H9 (cell line): ENCODE measurements at places on chromosomes 16 and 17.
A peak's percentile ranks its signal among the peaks of the same experiment; 100 is the strongest.

GRCh38 chr16:643050-643368 lies 1.4 kb downstream of the MCRIP2 start:
- DNase-seq, result no peak

- DNase-seq, result peak; percentile 42
These were observed 6.0 kb downstream of the FHOD1 start for GRCh38 chr16:67241008-67241900.

DNA sequence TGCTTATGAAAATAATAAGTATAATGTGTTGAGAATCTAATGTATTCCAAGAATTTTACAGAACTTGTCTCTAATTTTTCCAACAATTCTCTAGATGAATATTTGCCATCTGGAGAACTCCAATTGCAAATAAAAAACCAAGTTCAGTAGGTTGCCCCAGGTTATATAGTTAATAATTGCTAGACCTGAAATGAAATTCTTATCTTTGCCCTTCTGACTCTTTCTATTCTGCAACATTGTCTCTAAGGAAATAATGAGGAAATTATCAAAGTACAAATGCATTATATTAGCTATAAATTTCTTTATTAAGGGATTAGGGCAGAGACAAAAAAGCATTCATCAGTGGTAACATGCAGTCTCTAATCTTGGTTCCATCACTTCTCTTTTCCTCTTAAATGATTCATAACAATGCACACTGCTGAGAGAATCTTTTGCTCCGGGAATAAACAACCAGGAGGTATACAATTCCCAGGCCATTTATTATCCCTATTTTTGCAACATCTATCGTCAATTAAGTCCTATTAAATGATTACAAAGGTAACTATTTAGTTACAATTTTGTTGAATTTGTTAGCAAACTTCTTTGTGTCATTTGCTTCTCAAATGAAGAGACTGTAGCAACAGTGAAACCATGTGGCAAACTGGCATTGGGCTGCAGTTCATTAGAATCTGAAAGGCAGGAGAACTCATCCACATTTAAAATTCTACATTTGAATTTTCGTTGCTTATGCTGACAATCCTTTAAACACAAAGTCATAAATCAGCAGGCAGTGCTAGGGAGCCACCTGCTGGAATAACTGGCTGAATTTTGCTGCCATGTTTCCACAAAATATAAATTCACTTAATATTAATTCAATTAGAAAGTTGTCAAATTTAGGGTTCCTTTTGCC lies 349.6 kb downstream of the KIF2B start:
- DNase-seq, result peak; percentile 47

GRCh38 chr16:24045641-24046040 lies 209.9 kb downstream of the PRKCB start:
- peak; percentile 90 for DNase-seq

DNA sequence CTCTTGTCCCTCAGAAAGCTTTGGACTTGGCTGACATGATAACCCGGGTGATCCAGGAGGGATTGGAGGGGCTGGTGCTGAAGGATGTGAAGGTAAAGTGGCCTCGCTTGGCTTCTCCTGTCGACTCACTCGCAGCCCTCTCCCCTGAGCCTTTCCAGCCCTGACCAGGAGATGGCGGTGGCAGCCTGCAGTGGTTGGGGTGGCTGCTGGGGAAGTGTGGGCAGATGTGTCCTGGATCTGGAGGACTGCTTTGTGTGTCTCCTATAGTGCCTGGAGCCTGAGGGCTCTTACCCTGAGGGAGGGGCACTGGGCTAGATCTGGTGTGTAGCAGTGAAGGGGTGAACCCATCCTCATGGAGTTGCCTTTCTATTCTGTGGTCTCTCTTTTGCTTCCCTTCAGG lies 17.9 kb downstream of the LIG3 start:
- peak; percentile 85 for DNase-seq

- DNase-seq, result no peak
These were observed 1265.1 kb downstream of the CDH8 start for GRCh38 chr16:60771138-60771537.

DNA sequence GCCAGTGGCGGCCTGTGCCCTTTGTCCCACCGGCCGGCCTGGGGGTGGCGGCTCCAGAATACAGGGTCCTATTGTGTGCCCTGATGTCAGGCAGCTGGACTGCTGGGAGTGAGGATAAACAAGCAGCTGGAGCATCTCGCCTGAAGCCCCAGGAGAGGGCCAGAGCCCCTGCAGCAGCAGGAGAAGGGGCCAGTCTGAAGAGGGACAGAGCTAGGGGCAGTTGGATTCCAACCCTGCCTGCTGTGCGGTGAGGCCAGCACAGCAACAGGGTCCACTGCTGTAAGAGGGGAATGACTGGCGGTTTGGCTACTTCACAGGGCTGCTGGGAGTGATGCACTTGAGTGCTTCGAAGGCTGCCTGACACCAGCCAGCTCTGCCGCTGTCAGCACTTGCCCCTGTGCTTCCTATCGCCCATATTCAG lies 25.0 kb downstream of the RAB11FIP4 start:
- DNase-seq, result peak; percentile 33

- no peak for DNase-seq
These were observed 40.4 kb downstream of the ZNF778 start for GRCh38 chr16:89257757-89258465.

DNA sequence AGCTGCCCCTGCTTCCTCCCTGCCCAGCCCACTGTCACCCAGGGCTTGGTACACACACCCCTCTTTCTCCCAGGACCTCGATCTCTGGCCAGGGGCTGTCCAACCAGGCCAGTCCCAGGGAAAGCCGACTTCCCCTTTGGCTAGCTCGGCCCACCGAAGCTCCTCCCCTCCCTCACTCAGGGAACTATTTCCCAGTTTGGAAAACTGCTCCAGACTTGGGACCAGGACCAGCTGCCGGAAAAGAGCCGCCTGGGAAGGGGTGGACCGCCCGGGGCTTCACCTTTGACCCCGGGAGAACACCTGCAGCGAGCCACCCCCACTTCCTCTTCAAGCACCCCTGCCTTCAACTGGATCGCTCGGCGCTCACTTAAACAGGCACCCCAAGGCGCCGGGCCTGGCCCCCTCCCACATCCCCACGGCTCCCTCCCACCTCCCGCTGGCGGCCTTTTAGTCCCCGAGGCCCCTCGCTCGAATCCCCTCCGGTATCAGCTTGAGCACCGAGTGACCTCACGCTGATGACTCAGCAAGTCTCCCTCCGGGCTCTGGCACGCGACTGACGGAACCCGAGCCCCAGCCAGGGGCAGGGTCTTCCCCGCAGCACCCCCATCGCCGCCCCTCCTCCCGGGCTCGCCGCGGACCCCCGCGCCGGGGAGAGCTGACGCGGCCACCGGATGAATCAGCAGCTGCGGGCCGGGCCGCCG lies 934 bp downstream of the MAFG start:
- peak; percentile 77 for DNase-seq

DNA sequence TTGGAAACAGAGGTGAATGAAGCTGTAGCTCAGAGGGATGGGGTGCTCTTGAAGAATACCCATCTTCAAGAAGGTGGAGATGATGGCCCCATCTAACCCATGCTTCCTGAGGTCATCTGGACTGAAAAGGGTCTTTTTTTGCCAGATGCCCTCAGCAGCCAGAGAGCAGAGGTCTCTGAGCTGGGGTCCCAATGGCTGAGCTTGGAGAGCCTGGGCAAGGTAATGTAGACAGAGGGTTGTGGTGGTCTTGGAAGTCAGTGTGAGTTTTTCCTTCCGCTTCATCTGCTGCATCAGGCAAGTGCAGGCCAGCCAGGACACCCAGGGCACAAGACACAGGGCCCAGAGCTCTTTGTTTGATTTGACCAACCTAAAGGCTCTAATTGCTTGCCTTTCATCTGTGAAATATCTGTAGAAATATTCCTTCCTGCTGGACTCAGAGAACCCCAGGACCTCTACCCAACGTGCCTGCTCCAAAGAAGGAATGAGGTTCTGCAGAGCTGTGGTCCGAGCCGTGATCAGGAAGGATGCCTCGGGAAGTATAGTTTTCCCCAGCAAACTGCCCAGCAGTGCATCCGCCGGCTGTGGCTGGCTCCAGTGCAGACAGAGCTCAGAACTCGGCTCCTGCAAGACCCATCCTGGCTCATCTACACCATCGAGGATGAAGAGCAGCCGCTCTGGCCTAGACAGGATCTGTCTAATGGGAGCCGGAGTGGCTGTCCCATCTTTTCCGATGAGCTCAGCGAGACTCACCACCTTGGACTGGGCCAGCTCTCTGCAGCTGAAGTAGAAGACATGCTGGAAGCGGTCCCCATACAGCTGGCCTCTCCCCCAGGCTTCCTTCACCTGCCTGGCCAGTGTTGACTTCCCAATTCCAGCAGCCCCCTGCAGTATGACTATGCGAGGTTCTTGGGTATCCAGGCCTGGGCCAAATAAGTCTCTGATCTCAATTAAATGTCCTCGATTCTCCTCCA lies 25.2 kb downstream of the NLRP1 start:
- no peak for DNase-seq

DNA sequence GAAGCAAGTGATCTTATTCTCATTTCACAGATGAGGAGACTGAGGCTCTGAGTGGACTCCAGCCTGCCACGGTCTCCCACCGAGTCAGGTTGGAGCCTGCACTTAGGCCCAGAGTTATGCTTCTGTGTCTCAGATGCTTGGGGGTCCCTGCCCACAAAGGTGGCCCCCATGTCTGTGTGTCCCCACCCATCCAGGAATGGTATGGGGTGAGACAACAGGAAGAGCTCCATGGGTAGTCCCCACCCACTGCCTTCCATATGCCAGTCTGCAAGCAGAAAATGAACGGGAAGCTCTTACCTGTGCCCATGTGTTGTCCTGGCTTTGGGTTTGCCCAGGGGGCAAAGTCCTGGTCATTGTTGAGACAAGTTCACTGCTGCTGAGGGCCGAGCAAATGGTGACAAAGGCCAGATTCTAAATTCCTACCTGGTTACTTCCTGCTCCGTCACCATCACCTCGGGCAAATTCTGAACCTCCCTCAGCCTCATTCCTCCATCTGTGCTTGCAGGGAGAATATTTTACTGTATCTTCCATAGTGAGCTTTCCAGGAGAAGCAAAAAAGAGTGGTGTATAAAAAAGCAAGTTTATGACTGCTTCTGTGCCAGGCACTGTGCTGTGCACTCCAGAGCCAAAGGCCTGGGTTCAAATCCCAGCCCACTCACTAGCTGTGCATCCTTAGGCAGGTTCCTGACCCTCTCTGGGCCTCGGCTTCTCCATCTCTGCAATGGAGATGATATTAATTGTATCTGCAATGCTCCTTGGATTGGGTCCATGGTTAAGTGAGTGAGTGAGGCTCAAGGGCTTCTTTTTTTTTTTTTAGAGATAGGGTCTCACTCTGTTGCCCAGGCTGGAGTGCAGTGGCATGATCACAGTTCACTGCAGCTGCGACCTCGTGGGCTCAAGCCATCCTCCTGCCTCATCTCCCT lies 9.3 kb downstream of the IL4R start:
- DNase-seq, result no peak

DNA sequence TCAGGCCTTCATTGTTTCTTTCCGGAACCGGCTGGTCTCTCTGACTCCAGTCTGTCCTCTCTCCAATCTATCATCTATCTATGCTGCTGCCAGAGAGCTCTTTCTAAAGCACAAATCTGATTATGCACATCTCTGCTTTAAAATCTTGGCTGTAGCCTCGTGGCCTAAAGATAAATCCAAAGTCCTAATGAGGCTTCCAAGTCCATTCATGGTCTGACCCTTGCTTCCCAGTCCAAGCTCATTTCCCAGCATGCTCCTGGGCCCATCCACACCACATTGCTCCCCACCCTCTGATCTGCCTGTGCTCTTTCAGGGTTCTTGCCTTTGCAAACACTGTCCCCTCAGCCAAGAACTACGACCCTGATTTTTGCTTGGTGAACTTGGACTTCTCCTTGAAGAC lies 21.5 kb upstream of the PHB1 start:
- no peak for DNase-seq

- DNase-seq, result no peak
These were observed 46.1 kb downstream of the ZNRF1 start for GRCh38 chr16:75044800-75045361.

DNA sequence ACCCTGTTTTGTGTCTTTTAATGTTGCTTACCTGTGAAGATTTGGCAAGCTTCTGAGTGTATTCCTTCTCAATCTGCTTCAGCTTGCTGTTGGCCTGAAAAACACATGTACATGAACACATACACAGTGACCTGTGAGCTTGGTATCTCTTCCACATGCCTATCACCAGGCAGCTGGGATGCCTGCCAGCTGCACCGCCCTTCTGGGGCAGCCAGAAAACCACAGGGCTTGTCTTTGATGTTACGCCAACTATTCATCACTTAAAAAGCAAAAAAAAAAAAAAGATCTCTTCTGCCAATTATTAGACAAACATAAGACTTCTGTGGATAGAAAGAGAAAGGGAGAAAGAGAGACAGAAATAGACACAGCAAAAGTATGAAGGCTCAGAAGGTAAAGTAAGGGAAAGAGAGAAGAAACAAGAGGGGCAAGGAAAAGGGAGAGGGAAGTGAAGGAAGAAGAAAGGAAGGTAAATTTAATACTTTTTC lies 189.2 kb upstream of the AXIN2 start:
- DNase-seq, result no peak

- DNase-seq, result no peak
These were observed 117.0 kb downstream of the RGS9 start for GRCh38 chr17:65254166-65254565.

GRCh38 chr17:17757956-17758845 lies 76.9 kb downstream of the RAI1 start:
- no peak for DNase-seq

DNA sequence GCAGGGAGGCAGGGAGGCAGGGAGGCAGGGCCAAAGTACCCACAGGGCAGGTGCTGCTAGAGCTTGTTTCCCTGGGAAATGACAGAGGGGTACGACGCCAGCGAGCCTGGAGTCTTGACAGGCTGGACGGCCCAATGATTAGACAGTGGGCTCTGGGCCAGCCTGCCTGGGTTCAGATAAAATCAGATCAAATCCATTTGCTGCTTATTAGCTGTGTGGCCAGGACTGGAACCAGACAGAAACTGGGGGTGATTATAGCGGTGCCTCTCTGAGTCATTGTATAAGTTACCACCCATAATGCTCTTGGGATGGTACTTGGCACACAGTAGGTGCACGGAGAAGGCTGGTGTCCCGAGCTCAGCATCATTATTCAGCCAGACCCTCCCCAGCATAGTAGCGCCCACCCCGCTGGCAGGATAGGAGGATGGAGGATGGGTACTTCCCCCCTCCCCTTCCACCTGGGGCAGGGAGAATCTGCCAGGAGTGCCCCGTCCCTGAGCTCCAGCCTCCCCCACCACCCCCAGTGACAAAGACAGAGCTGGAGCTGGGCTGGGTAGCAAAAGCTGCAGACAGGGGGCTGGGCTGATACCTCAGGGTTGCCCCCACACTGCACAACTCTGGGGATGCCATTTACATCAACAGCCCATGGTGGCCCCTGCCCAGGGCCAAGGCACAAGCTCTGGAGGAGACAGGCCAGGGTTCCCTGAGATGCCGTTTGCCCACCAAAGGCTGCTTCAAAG lies 77.6 kb upstream of the TNRC6C start:
- no peak for DNase-seq
